ENCODE measurements at places on chromosomes 2 and 18.

DNA sequence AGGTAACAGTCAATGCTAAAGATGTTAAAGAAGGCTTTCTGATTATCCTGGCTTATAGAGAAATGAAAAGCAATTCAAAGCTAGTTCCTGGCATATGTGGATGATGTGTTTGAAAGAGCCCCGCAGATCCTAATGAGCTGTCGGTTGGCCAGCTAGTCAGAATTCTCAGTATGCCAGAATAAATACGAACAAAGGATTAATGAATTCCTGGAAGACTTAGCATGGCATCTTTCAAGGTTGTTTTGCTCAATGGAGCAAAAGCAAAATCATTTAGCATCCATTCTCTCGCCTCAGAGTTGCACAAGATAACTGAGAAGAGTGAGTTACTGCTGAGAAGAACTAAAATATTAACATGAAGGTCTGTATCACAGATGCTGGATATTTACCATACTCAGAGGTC lies 307.6 kb downstream of the RIT2 start:
- DNase-seq, result no peak

GRCh38 chr2:217837530-217837929 lies 165.3 kb downstream of the TNS1 start:
- no peak for DNase-seq

- DNase-seq, result no peak
Observed at GRCh38 chr18:61935362-61935761, 42.6 kb upstream of the RNF152 start.

- no peak for DNase-seq
Observed at GRCh38 chr2:98899041-98899702, 36.9 kb downstream of the CRACDL start.

- DNase-seq, result no peak
Observed at GRCh38 chr2:20186078-20186854, 38.7 kb downstream of the SDC1 start.

DNA sequence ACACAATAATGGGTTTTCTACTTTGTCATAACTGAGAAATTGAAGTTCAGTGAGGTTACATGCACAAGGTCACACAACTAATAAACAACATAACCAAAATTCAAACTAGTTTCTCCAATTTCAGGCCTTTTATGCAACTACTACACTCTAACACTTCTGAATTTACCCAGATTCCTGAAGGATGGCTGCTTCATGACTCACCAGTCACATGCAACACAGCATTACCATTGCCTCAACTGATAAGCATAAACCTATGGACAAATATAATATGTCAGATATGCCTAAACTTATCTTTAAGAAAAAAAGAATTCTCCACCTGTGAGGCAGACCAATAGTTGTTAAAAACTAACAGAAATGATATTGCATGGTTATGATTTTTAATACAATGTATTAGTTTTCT lies 586.5 kb upstream of the SLC8A1 start:
- DNase-seq, result no peak

GRCh38 chr18:22230471-22230945 lies 61.1 kb downstream of the GATA6 start:
- DNase-seq, result no peak

GRCh38 chr2:45778720-45779171 lies 127.3 kb downstream of the PRKCE start:
- no peak for DNase-seq

DNA sequence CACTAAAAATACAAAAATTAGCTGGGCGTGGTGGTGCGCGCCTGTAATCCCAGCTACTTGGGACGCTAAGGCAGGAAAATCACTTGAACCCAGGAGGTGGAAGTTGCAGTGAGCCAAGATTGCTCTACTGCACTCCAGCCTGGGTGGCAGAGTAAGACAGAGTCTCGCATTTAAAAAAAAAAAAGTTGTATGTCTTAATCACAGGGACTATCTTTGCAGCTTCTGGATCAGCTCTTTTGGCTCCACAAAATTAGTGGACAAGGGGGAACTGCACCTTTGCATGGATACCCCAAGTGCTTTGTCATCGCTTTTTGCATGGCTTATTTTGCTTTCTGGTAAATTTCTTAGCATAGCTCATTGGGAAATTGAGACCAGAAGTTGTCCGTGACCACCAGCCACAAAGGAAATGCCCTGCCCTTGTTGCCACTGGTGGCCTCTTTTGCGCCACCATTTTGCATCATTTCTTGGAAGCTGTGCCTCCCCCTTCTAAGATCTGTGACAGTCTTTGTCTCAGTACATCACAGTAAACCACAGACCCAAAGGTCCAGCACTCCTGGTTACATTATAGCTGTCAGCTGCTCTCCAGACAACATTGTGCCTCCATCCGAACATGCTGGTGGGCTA lies 43.9 kb upstream of the PCBP1 start:
- DNase-seq, result no peak

- DNase-seq, result no peak
Observed at GRCh38 chr2:99697811-99698568, 208.2 kb upstream of the REV1 start.

DNA sequence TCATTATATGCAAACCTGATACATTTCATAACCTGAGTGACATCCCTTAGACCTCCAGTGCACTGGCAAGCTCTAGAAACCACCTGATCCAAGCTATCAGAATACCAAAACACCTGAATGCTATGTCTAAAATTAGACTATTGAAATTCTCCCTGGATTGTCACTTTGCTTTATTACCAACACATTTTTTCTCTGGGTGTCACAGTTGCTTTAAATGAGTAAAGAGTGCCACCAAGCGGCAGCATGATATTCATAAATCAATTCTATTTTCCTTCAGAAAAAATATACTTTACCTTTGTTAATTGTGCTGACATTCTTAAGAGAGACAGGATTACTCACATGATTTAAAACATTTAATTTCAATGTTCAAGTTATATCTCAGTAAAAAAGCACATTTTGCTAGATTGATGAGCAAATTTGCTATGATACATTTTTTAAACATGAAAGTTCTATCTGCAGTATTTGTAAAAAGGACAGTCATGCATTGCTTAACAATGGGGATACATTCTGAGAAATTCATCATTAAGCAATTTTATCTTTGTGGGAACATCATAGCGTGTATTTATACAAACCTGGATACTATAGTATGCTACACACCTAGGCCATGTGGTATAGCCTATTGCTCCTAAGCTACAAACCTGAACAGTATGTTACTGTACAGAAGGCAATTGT lies 338.4 kb upstream of the SLC39A10 start:
- no peak for DNase-seq

DNA sequence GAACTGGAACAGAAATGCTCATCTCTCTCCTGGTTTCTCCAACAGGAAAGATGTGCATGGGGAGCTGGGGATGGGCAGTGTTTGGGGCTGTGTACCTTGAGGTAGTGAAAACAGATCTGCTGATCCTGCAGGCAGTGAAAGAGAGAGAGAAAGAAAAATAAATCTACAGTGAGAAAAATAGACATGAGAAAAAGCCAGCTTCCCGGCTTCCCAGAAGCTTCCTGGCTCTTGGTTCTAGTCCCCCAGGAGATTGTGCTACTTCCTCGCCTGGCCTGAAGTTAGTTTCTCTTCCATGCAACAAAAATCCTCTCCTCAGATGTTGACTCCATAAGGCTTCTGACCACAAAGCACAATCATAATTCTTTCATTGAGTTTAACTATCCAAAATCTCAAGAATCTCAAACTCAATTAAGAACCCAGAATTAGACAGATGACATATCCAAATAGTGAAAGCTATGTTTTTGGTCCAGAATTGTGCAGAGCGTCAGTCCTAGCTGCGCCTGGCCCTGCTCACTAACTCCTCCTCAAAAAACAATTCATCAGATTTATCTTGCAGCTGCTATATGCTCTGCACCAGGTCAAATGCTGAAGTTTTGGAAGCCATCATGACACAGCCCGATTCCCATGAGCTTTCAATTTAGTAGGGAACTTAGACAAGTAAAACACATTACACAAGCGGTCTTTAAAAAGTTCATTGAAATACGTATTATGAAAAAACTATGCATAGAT lies 20.1 kb upstream of the NAB1 start:
- DNase-seq, result no peak

GRCh38 chr2:10190737-10191532 lies 68.4 kb downstream of the RRM2 start:
- no peak for DNase-seq

DNA sequence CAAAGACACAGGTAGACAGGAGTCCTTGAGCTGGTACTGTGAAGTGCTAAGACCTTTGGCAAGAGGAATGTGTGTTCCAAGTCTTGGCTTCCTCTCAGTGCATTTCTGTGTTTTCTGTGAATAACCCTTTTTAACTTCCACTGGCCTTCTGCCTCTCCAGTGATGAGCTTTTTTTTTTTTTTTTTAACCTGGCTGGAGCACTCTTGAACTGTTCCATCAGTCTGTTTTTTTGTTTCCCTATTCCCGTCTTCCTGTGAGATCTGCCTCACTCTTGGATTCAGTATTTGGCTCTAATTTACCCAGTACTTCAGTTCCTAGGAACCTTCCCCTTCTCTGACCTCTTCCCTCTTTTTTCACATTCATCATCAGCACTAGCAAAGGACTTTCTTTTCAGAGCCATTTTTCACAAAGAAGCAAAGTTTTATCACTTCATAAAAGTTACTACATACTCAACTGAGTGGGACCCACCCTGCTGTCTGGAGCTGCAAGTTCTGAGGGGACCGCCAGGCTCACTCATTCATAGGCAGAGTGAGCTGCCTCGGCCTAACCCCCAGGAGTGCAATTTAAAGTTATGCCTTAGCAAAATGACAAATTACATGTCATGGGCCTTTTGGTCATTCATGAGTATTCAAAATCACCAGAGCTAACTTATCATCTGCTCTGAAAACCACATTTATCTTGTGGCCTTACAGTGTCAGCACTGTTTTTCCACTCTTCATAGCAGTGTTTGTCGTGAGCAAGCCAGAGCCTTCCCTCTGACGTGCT lies 126.9 kb upstream of the DAPL1 start:
- DNase-seq, result no peak

- no peak for DNase-seq
Observed at GRCh38 chr2:161161074-161161706, 962 bp downstream of the TANK start.

DNA sequence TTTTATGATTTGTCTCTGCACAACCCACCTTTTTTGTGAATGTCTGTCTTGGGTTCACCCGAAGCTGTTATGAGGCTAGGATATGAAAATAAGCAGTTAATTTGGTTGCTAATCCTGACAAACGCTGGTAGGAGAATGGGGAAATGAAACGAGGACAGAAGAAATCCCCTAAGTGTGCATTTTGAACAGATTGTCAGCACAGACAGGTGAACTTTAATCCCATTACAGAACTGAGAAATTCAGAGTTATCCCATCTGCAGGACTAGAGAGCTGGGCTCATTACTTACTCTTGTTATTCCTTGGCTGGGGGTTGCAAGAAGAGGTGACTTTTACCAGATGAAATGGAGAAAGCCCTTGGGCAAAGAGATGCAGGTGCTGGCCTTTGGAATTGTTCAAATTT lies 123.3 kb upstream of the NYAP2 start:
- DNase-seq, result peak; percentile 14

DNA sequence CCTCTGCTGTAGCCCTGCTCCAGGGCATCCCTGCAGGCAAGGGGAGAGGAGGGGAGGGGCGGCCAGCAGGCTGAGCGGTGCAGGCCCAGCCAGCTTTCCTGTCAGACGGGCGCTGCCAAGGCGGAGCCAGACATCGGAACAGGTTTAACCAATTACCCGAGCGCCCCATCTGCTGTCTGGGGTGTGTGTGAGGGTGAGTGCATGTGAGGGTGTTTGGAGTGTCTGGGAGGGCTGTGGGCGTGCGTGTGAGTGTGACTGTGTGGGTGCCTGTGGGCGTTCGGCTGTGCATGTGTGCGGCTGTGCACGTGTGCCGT lies 20.0 kb downstream of the EMX1 start:
- DNase-seq, result no peak

DNA sequence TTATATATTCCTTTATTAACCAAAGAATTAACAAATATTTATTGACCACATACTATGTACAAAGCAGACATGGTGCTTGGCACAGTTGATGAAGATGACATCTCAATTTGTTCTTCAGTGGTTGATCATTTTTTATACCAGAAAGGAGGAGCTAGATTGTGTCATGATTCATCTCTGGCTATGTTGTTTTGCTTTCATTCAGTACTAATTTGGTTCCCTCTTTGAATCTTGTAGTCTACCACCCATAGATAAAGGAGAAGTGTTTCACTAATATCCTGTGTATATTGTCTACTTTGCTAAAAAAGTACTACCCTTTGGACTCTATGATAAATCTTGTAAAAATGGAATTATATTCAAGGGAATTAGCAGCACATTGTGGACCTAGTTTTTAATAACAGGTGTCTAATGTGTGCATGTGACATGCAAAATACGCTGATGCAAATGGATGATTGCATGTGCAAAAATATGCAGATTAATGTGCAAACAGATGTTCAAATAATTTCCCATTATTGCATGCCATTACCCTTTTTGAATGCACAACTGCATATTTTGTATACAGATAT lies 313.2 kb upstream of the ZEB2 start:
- no peak for DNase-seq

- DNase-seq, result no peak
Observed at GRCh38 chr18:48917579-48918517, 32.9 kb downstream of the SMAD7 start.

DNA sequence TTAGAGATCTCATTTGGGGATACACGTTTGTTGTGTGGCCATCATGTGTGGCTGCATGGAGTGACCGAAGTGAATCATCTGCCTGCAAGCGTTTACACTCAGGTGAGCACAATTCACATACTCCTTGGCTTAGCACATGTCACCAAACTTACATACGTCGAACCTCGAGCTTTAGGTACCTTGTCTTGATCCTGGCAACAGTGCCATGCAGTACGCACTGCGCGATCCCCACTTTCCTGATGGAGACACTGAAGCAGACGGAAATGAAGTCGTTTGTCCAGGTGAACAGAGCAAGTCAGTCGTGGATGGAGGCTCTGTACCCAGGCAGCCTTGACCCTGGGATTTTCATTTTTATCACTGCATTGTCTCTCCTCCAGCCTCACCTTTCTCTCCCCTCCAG lies 32.3 kb downstream of the KLHL29 start:
- DNase-seq, result no peak

DNA sequence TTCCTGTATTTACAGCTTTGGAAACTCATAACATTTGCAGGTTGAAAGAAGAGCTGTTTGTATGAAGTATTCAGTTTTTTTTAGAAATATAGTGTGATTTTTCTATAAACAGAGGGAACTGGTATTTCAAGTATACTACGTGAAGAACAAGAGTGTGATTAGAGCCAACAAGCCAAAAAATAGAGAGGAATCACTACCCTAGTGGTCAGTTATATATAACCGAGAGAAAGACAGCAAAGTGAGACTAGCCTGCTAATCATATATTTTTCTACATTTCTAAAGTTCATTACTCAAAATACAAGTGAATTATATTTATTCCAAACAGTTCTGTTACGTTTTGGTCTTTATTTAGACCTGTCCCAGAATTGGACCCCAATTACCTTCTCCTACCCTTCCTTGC lies 444.8 kb upstream of the NRP2 start:
- no peak for DNase-seq

GRCh38 chr2:86426271-86426670 lies 14.9 kb upstream of the KDM3A start:
- no peak for DNase-seq
